ENCODE measurements at places on chromosomes 5 and 9.

DNA sequence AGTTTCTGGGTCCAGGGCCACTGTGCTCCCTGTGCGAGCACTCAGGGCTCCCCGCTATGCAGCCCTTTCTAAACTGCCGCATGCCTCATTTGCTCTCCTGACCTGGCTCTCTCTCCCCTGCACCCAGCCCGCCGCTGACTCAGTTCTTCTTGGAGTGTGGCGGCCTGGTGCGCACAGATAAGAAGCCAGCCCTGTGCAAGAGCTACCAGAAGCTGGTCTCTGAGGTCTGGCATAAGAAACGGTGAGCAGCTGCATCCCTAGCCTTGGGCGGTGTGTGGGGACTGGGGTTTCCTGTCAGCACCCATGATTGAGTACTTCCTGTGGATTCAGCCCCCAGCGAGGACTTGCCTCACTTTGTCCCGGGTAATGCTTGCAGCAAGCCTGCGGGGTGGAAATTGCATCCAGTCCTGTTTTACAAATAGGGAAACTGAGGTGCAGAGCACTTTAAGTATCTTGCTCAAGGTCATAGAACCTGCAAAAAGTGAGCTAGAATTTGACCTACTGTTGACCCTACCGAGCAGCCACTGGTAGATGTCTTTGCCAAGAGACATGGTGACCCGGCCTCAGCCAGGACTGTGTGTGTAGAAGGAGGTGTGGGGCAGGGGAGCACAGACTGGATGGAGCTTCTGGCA is 27.9 kb downstream of the USP20 start:
- DNase-seq, result peak; percentile 35

- no peak for DNase-seq
Measured at GRCh38 chr9:79646096-79646495, 74.3 kb downstream of the TLE4 start.

DNA sequence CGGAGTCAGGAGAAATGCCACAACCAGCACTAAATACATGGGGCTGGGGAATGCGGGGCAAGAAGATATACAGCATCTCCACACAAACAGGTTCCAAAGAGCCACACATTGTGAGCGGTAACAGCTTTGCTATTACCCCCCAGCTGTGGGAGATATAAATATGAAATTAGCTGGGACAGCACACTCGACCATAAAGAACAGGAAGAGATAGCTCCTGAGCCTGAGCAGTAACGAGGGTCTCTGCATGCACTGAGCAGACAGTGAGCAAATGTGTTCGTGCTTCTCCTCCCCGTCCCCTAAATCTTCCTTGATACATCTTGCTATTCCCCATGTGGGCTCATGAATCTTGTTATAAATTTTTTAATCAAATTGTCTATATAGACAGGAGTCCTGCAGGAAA is 53.1 kb downstream of the ADAMTS2 start:
- DNase-seq, result no peak

GRCh38 chr5:11152368-11152767 is 391.3 kb upstream of the DAP start:
- DNase-seq, result no peak

- no peak for DNase-seq
Measured at GRCh38 chr5:93395971-93396379, 185.0 kb downstream of the NR2F1-AS1 start.

- DNase-seq, result no peak
Measured at GRCh38 chr5:124289641-124290311, 456.7 kb downstream of the ZNF608 start.

GRCh38 chr5:79692596-79692995 is 3.0 kb downstream of the CMYA5 start:
- no peak for DNase-seq

DNA sequence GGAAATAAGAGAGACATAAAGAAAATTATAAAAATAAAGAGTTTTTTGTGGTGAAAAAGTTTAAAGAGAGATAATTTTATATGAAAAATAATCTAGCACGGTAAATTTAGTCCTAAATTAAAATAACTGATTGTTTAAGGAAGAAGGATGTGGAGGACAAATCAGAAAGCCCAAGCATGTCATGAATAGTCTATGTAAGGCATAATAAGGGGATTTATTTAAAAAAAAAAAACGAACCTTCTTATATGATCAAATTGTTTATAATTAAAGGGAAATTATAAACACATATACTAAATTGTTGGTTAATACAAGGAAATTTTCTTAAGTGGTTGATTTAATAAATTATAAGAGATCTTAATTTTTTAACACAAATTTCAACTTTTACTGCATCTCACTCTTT is 551.8 kb upstream of the TYRP1 start:
- DNase-seq, result no peak

- DNase-seq, result no peak
Measured at GRCh38 chr5:79516986-79517385, 3.1 kb upstream of the HOMER1 start.

DNA sequence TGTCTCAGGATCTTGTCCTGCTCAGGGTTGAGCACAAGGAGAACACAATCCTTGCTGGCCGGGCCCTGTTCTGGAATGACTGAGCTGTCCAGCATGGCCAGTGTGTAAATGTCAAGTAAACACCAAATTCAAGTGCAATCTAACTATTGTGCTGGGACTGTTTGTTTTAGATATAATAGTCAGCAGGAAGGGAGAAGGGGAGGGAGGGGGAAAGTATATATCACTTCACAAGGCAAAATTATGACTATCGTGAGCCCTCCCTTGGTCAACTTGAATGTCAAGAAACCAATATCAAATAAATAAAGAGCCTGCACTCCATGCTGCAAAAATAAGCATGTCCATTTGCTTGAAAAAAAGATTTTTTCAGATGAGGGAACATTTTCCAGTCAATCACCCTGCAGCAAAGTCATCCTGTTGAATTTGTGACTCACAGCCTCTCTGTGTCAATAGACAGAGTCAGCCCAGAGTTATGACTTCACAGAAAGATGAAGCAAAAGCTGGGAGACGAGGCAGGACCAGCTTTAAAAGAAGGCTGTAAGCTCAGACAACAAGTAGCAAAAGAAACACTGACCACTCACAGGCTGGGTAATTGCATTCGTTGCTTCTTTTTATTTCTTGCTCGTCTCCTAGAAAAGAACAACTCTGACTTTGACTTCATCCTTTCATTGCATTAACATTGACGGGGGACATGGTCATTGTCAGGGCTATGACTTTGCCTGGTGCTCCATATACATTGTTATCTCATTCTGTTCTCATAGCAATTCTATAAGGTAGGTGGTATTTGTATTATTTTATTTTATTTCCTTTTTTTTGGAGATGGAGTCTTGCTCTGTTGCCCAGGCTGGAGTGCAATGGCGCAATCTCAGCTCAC is 15.3 kb upstream of the KLF4 start:
- no peak for DNase-seq

- DNase-seq, result no peak
Measured at GRCh38 chr5:174644923-174645322, 79.5 kb upstream of the MSX2 start.

DNA sequence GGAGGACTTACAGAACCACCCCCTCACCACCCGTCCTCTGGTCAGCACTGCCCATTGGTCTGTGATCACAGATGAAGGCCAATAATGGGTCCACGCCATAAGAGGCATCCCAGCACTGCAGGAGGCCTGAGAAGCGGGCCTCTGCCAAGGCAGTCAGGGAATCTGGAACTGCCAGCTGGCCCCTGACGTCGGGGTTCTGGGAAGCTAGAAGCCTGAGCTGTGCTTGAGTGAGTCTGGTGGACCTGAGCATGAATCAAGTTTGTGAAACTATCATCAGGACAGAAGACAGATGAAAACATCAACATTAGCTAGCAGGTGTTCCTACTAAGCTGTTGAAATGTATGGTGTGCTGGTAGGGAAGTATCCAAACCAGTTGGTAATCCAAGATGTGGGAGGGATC is 7.8 kb downstream of the ANGPTL2 start:
- no peak for DNase-seq

DNA sequence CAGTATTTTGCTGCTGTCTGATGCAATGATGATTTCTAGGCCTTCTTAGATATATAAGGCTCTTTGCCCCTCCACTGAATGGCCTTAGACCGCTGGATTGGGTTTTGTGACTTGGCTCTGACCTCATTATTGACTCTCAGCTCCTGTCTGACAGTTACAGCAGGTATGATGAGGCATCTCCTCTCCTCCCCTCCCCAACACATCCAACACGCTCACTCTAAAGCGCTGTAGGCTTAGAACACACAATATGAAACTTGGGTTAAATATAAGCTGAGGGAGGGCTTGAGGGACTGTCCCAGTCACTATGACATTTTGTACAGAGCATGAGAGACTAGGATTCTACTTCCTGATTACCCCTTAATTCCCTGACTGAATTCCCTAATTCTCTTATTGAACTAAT is 18.8 kb upstream of the CER1 start:
- DNase-seq, result no peak

- no peak for DNase-seq
Measured at GRCh38 chr5:14457476-14457875, 124.1 kb upstream of the OTULINL start.

- no peak for DNase-seq
Measured at GRCh38 chr9:116282597-116282996, 129.0 kb downstream of the PAPPA start.

DNA sequence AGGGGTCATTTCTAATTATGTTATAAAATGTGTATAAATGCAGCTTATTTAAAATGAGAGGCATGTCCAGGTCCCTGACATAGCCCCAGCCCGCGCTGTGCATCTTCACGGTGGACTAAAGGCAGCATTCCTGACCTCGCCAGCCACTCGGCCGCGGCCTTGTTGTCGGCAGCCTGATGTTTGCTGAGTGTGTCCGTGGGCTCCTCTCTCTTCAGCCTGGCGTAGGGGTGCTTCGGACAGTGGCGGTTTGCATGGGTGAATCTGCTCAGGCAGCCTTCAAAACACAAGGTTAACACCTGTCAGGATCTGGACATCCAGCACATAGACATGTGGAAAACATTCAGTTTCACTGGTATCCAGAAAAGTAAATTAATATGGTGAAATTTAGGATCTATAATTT is 8.8 kb upstream of the SLC35D2 start:
- no peak for DNase-seq

DNA sequence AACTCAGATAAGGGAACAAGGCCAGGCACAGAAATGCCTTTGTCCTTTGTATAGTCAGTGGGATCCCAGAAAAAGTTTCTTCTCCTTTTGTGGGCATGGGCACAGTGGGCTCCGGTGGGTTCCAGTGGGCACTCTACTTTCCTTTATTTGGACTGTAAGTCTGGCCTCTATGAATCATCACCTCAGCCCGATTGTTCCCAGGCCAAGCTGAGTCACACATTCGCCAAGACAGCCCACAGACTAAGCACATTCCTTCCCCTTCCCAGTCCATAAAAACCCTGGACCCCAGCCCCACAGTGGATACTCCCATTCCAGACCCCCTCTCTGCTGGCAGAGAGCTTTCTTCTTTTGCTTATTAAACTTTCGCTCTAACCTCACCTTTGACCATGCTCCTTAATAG is 165.0 kb downstream of the FBXL17 start:
- no peak for DNase-seq

DNA sequence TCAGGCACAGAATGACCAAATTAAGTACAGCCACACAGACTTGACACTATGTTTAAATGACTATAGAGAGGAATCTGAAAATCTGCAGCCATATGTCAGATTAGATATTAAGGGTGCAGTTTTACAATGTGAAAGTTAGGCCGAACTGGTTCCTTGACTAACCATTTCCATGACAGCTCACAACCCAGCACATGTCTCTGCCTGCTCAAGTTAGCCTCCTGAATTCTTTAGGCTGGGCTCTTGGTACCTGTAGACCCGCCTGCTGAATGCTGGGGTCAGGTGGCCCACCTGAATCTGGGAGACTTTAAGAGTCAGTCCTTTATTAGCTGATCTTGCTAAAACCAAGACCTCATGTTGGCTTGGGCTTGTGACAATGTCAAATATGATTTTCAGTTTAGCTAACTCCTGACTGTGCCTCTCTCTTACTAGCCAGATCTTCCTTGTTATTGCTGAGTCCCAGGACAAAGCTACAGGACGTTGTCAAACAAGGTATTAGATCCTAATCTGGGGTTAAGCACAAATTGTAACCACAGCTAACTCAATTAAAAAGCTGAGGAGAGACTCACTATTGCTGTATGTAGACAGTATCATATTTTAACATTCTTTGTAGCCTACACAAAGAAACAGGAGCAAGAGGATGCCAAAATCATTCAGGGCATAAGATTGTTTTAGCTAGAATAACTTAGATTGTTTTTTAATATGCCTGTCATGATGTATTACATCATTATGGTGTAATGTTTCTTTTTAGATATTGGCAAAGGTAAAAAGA is 490.9 kb downstream of the SEMA5A start:
- no peak for DNase-seq

DNA sequence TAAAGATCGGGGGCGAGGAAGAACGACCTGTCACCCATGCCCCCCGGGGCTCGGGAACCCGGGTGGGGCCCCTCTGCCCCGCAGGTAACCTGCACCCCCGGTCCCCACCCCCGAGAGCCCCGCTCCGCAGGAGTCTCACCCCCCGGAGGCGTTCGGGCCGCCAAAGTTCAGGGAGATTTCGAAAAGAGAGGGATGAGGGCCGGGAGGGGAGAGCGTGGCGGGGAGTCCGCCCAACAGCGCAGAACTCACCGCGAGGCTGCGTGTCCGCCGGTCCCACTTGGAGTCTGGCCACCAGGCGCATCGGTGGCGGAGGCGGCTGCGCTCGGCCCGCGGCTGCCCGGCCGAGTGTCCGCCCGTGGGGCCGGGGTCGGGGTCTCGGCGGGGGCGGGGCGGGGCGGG is at the start of gene PHF19:
TSS of gene PHF19 (minus strand) at position 347 of the 399 bp plus-strand sequence. CDS start 2,447 bp downstream, outside the sequence.
- no peak for DNase-seq

DNA sequence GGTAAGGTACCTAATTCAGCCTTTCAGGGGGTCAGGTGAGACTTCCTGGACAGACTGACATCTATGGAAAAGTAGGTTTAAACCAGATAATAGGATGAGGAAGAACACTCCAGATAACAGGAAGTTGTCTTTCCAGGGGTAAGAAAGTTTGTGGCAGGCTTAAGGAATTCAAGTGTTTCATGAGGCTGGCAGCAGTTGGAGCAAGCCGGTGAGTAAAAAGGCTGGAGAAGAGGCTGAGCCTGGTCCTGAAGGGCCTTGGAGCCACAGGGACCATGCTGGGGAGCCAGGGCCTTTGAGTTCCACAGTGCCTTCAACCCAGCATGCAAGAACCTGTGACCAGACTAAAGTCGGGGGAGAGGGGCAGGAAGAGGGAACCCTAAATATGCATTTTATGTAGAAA is 353.4 kb downstream of the SPOCK1 start:
- no peak for DNase-seq

GRCh38 chr9:136268318-136268717 is 22.7 kb upstream of the QSOX2 start:
- DNase-seq, result no peak

DNA sequence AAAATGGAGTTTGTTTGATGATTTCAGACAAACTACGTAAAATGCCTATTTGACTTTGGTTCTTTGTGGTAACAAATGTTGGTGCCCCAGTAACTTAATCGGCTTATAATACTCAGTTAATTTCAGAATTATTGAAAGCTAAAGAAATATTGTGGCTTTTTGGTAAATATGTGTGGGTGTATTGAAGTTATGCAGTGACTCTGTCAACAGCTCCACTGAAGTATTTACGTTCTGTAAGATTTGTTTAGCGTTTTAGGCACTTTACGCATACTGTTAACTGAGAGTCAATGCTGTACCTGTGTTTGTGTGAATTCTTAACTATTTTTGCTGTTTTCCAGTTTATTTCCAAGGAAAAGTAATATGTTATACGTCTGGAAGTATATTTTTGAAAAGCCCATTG is 2.2 kb downstream of the RAD23B start:
- DNase-seq, result no peak
